ENCODE measurements at places on chromosomes 1 and 21.

GRCh38 chr1:40825435-40825788, 36.8 kb downstream of the CITED4 start:
- DNase-seq: no peak

GRCh38 chr1:115153966-115154557, 64.8 kb upstream of the TSPAN2 start:
- no peak for DNase-seq

- no peak for DNase-seq
Measured at GRCh38 chr1:189212606-189213005, 1265.1 kb downstream of the BRINP3 start.

DNA sequence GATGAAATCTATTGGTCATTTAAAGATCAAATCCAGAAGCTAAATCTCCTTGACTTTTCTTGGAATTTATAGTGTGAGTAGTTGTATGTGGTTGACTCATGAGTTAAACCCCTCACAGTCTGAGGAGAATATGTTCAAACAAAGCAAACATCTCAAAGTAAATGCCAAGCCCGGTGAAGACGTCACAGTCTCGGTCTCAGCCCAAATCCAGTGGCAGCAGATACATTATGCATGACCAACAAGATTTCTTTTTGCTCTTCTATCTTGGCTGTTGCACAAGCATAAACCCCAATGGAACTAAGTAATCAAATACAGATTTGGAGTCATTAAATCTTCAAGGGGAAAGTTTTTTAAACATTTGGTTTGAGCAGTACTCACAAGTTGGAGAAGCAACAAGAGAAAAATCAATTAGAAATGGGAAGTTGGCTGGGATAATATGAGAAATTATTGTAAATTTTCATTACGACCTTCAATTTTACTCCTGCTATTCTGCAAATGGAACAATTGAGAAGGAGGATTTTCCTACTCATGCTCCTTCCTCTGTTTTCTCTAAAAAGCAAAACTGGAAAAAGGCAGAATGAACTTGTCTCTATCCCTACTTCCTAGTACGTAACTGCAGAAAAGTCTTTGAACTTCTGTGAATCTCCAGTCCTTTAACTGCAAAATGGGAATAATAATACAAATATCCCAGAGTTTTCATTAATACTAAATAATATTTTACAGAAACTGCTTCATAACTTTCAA, 575.8 kb downstream of the NUF2 start:
- no peak for DNase-seq

DNA sequence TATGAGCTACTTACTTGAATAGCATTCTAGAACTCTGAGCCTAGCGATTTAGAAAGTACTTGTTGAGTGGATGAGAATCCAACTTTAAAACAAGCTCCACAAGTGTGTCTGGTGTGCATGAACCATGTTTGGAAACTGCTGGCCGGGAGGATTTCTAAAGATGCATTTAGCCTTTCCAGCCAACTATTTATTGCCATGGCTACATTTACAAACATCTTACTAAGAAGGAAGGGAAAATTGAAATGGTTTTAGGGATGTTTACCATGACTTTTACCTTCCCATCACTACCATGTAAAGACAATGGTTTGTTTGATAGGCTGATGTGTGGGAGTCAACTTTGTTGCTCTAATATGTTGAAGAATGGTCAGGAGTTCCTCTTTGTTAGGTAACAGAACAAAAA, 37.7 kb upstream of the ARHGAP29 start:
- no peak for DNase-seq

- no peak for DNase-seq
Measured at GRCh38 chr1:31715087-31715872, 11.5 kb upstream of the COL16A1 start.

- DNase-seq: no peak
Measured at GRCh38 chr1:80064524-80064923, 1058.0 kb upstream of the ADGRL4 start.

- DNase-seq: no peak
Measured at GRCh38 chr1:155342842-155343241, 22.1 kb downstream of the RUSC1 start.

DNA sequence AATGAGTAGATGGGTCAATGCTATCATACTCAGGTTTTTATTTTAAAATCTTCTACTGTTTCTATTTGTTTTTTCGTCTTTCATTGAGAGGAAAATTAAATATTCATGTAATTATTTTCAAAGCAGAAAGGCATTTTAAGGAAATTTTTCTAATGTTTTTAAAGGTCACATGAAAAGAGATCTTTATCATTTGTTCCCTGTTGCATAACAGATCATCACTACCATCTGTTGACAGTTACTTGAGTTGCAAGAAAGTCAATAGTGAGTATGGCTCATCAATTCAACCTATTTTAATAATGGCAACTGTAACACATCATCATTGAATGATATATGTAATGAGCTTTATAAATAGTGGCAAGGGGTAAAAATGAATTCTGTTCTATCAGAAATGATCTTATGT, 369.7 kb downstream of the DPYD start:
- DNase-seq: no peak

DNA sequence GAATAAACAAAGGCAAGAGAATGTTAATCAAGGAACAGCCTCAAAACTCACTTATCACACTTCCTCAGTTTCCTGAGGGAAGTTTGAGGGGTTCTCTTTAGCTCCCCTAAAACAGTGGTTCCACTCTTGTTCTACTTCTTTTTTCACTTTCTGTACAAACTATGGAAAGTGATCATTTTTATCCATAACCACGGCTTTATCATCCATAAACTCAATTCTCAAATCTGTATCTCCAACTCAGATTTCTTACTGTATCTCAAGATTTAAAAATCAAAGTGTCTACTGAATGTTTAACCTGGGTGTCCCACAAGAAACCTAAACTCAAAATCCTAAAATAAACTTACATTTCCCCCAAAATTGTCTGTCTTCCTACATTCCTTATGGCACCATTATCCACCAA, 3.9 kb downstream of the PFDN2 start:
- DNase-seq: no peak

GRCh38 chr1:42305639-42306038, 29.4 kb downstream of the FOXJ3 start:
- no peak for DNase-seq

GRCh38 chr1:236091933-236092318, 27.0 kb upstream of the NID1 start:
- DNase-seq: no peak

GRCh38 chr1:200364831-200365230, 45.0 kb downstream of the ZNF281 start:
- no peak for DNase-seq

- DNase-seq: no peak
Measured at GRCh38 chr1:30045304-30046090, 677.9 kb downstream of the MATN1 start.

DNA sequence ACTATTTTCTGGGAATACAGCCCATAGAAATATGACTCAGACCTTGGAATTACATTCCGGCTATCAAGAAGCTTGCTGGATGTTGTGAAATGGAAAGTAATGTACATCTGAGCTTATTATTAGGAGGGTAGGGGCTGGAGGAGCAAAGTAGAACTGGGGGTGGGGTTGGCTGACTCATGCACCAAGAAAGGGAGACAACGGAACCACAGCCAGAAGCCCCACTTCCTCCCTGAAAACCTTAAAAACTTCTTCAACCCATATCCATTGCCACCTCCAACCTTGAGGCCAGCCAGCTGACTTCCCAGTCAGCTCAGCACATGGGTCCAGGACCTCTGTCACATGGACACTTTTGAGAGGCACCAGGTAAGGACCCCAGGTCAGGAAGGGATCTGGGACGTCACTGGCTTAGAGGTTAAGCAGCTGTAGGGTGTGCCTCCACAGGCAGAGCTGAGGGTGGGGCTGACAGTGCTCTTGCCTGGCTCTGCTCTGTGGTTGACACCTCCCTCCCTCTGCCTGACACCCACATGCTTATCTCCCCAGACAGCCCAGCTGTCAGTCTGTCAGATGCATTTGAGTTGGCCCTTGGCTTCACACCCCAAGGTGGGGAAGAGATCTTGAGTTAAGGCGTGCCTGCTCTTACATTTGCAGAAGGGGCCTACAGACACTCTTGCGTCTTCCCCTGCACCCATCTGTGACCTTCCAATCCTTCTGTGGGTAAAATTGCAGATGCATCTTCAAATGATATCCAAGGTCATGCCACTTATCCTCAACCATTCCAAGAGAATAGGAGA, 5.7 kb upstream of the ZNF683 start:
- DNase-seq: no peak

GRCh38 chr21:44017601-44018000, 5.5 kb downstream of the TRAPPC10 start:
- DNase-seq: no peak

DNA sequence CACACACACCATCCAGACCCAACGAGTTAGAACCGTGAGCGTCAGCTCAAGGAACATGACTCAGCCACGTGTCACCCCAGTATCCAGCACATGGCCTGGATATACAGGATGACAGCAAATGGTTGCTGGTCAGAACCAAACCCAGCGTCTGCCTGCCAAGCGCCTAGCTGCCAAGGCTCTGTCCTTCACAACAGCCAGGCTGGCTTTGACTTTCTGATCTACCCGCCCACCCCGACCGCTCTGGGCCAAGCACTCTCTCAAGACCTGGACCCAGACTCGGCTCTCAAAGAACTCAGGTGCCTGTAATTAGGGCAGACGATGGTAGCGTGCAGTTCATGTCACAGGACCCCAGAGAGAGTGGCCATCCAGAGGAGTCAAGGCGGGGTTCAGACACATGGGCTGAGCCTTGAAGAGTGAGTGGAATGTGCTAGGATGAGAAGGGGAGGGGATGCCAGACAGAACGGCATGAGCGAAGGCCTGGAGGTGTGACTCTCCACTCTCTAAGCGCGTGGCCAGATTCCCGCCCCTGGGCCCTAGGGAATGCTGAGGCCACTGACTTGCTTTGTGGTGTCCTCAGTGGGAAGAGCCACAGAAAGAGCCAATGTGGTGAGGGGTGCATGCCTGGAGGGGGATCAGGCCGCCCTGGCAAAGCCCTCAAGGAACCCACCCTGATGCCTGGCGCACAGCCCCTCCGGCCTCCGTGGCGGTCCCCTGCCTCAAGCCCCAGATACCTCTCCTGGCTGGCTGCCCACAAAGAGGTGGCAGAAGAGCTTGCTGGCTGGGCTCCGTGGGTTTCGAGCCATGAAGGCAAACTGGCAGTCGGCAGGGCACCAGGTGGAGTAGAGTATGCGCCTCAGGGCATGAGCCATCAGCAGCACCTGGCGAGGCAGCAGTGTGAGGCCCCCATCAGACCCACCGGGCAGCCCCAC, 7.0 kb downstream of the SH2D5 start:
- no peak for DNase-seq

DNA sequence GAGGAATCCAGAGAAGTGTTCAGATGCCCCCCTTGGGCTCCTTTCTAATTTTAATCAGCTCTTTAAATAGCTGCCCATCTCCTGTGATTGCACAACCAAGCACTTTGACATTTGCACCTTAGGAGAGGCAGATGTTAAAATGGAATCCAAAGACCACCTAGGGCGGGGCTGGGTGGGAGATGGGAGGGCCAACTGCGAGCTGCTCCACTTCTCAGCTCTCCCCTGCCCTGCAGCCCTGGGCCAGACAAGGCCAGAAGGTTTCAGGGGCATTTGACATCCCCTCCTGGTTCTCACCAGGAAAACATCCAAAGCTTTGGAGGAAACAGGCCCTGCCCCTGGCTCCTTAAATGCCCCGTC, 106.9 kb downstream of the DHRS3 start:
- no peak for DNase-seq

DNA sequence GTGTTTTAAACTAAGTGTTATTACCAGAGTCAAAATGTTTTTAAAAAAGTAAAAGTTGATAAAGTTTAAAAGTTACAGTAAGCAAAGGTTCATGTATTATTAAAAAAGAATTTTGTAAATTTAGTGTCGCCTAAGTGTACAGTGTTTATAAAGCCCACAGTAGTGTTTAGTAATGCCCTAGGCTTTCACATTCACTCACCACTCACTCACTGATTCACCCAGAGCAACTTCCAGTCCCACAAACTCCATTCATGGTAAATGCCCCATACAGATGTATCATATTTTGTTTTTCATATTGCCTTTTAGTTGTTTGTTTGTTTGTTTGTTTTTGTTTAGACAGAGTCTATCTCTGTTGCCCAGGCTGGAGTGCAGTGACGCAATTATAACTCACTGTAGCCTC, 353.8 kb upstream of the PTBP2 start:
- no peak for DNase-seq

- DNase-seq: no peak
Measured at GRCh38 chr1:38085666-38086330, 39.2 kb upstream of the POU3F1 start.

GRCh38 chr1:240687820-240688219, 75.9 kb upstream of the GREM2 start:
- DNase-seq: no peak

GRCh38 chr1:205141236-205142101, 19.7 kb upstream of the RBBP5 start:
- DNase-seq: no peak

GRCh38 chr1:167938080-167938636, 1.3 kb upstream of the MPC2 start:
- no peak for DNase-seq

DNA sequence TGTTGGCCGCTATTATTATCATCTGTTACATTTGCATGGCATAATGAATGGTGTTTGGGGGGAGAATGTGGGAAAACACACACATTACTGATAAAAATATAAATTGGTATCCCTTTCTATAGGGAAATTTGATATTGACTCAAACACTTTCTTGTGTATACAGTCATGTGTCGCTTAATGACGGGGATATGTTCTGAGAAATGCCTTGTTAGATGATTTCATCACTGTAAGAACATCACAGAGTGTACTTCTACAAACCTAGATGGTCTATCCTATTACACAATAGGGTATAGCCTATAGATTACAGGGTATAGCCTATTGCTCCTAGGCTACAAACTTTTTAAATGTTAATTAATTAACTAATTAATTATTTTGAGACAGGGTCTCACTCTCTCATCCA, 67.2 kb upstream of the B3GALNT2 start:
- DNase-seq: no peak

GRCh38 chr1:223083831-223084230, 59.2 kb downstream of the TLR5 start:
- DNase-seq: no peak

GRCh38 chr1:5876094-5876650, 116.1 kb downstream of the NPHP4 start:
- no peak for DNase-seq

- DNase-seq: no peak
Measured at GRCh38 chr1:98130408-98130807, 209.6 kb upstream of the DPYD start.

DNA sequence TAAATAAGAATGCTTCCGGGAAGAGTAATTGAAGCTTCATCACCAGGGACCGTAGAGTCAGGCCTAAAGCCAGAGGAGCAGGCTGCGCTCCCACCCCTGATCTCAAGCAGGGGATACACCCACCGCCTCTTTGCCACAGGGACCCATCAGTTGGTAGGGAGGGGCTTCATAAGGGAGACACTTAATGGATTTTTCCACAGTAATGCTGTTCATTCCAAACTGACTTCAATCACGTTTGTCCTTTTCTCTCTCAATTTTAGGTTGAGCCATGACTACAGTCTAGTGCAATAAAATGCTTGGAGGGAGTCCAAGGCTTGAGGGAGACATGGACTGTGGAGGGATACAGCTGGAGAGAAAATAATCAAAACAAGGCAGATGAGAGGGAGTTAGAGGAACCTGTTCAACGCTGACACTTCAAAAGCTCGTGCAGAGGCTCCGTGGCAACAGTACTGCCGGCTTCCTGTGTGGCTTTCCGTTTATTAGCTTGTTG, 111.5 kb downstream of the SEC16B start:
- DNase-seq: no peak
